ENCODE measurements at places on chromosomes 7 and 10. TPM values are rescaled to one million over a fixed set of nuclear protein-coding genes. Genes with fewer than 3 reads are reported as not detected.

Gene HACD1
- 80.0 TPM for total RNA-seq

Gene BTBD16
- total RNA-seq: 0.54 TPM

Gene PNLIPRP1
- total RNA-seq: not detected

Gene ATP5F1C
- 363 TPM for total RNA-seq

Gene OR2A12
- not detected for total RNA-seq

Gene FAM25C
- total RNA-seq: not detected

Gene PPP1R3C
- total RNA-seq: 34.9 TPM
